ENCODE measurements at places on chromosomes 16 and 17.

DNA sequence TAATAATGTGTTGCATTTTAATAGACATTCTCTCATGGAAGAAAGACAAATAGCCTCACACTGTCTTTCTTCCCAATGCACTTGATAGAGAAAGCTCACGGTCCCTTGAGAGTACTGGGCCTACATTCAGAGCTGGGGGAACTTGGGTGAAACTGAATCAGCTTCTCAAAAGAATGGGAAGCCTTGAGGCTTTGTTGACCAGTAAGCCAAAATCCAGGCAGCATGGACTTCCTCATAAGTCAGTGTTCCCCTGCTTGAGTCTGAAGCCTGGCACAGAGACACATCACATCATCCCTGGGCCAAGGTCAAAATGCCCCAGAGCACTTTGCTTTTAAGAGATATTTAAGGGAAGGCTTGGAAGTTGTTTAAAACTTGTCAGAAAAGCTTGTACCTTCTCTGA is 302.2 kb upstream of the SALL1 start:
- DNase-seq, result no peak

DNA sequence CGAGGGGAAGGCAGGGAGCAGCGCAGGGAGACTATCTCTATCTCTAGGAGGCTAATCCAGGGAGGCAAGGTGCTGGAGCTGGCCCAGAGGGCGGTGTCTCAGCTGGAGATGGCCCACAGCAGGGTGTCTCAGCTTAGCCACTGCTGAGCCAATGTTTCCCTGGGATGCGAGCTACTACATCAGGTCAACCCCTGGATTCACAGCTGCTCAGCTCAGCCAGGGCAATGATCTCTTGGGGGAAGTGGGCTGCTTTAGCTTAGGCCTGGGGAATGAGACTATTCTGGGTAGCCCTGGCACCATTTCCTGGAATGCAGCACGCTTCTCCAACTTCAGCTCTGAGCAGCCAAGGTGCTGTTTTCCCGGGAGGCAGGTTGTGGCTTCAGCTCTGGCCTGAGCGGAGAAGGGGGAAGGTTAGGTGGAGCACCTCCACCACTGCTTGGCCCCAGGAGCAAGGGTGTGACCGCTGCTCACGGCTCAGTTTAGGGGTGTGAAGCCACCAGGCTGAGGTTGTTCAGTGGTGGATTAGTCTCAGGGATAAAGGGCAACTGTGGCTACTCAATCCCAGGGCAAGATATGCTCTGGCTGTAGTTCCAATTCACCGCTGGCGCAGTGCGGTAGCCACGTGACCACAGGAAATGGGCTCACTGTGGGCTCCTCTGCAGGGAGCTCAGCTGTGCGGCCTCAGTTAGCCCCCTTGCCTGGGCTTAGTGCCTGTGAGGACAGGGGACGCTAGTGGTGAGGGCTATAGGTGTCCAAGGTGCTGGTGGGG is 5.2 kb upstream of the PRSS21 start:
- no peak for DNase-seq

DNA sequence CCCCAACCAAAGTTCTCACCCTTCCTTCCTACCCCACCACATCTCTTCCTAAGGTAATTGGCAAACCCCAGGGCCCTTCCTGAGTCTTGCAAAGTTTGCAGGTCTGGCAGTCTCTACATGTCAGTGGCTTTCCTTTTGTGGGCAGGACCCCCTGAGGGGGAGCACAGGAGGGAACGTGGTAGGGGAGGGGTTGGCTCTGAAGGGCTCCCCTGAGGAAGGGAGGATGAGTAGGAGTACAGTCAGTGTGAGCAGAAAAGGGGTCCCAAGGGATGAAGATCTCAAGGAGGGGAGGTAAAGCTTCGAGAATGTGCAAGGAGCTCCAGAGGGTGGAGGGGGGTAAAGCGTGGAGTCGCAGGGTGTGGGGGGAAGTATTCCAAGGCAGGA is 206.9 kb downstream of the RAB11FIP4 start:
- DNase-seq, result no peak

DNA sequence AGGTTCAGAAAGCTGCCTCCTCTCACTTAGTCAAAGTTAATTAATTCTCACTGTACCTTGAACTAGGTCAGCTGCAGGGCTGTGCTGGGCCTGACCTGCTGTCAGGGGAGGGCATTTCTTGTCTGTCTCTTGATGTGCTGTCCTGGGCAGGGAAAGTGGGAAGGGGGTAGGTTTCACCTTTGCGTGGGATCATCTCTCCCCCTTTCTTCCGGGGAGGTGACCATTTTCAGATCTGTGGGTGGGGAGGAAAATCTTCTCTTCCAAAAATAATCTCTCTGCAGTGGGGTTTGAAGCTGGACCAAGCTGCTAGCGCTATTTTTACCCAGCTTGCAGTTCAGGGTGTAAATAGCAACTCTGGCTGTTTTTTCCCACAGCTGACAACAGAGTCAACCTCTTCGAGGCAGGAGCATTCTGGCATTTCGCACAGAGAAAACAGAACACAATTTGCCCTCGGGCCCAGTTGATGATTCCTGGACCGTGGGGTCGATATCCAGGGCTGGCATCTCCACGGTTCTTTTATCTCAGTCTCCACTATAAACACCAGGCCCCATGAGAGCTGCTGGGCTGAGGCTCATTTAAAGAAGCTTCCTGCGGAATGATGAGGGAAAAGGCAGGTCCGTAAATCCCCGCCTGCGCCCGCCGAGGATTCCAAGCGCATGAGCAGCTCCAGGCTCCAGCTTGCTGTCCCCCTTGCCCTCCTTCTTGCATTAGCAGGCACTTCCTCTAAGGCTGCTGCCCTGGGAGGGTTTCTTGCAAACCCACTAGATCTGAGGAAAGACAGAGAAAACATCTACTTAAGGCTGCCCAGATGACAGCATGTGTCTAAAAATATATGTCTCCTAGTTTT is 93.9 kb downstream of the YPEL2 start:
- DNase-seq, result no peak

GRCh38 chr16:23527961-23528643 is 17.8 kb upstream of the GGA2 start:
- DNase-seq, result no peak

Measured in effector memory CD4-positive, alpha-beta T cell (primary cell).